RKO (cell line): ENCODE measurements at places on chromosomes 12 and 14.

DNA sequence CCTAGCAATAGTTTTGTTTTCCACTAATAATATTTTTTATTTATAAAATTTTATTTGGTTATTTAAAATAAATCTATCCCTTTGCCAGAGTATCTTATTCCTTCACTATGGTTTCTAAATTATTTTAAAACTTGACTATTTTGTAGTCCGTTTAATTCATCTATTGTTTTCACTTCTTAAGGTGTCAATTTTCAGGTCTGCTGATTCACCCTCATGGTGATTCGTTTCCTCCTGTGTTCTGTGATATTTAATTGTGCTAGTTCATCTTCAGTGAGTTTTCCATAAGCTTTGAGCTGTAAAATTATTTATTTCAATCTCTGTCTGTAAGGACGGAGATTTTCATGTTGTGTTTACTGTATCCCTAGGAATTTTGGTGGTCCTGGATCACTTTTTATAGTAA lies 70.6 kb downstream of the SNAPC1 start:
- DNase-seq: no peak

- no peak for DNase-seq
These were observed 17.4 kb downstream of the CFAP54 start for GRCh38 chr12:96506776-96507175.

GRCh38 chr14:76203086-76204001 lies 51.6 kb downstream of the GPATCH2L start:
- peak; percentile 27 for DNase-seq

DNA sequence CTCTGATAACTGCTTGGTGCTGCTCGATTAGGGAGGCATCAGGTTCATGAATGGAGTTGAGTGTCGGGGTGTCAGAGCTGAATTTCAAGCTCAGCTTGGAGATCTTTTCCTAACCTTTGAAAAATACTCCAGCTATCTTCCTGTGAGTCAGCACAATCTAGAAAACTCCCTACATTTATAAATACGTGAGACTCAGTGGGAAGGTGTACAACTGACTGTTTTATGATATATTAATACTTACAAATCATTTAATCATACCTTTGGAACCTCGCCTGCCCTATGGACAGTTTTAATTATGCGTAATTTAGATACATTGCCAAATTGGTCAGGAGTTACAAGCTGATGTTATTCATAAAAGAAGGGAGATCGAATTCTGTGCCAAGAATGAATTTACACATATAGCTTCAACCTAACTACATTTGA lies 961 bp downstream of the CMAS start:
- DNase-seq: peak; percentile 63

DNA sequence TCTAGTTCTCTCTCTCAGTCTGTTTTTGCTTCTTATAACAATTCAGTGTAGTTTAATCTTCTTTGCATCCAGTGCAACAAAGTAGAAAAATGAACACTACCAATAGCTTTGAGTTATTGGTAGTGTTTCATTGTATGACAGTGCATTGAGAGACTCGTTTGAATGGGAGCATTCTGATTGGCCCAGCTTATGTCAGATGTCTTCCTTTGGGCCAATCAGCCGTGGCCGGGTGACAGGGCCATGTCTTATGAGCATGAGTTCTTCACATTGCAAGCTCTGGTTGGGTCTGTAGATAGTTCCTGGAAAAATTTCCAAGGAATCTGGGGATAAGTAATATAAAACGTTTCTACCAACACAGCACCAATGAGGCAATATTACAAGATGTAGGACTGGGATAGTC lies 36.5 kb downstream of the GYS2 start:
- DNase-seq: no peak

- no peak for DNase-seq
These were observed 13.0 kb upstream of the EGLN3 start for GRCh38 chr14:33963892-33964291.

GRCh38 chr14:83140756-83141155 lies 1607.1 kb upstream of the SEL1L start:
- DNase-seq: no peak

DNA sequence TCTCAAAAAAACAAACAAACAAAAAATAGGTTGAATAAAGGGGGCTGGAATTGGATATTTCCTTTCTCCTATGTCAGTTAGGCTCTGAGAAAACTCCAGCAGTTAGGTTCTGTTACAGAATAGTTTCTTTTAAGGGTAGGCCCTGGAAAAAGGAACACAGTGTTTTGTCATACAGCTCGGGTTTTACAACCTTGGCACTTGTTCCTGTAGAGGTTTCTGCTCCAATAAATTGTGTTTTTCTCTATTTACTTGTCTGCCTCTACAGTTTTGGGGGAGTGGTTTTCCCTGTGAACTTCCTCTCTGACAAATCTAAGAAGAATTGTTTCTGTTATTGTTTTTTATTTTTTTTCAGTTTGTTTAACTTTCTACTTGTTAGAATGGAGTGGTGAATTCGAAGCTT lies 167.6 kb downstream of the ACSS3 start:
- DNase-seq: no peak

GRCh38 chr12:39840422-39840821 lies 220.8 kb upstream of the ABCD2 start:
- no peak for DNase-seq

GRCh38 chr12:99334285-99335056 lies 313.1 kb upstream of the GARIN6 start:
- no peak for DNase-seq

DNA sequence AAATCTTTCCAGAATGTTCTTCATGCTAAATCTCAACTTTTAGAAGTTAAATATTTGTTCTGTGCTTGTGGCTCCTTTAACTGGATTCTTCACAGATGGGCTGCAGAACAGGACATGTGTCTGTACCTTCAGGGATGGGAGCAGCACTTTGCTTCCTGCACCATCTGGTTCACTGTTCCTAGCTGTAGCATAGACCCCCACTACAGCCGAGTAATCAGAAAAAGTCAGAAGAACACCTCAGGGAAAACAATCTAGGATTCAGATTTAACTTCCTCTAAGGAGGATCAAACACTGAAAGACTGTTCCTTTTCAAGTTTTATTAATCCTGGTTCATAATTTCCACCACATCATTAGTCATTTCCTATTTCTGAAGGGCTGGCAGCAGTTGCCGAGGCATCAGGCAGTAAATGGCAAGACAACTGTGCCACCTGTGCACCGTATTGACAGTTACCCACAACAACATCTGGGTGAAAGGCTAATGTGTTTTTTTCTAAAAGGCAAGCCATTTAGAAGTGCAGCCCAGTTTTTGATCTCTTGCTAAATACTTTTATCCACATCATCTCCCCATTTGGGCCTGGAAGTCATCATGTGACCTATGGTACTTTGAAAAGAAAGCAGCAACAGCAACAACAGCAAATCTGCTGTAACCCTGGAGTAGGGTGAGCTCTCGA lies 212.8 kb upstream of the BMP4 start:
- peak; percentile 8 for DNase-seq

DNA sequence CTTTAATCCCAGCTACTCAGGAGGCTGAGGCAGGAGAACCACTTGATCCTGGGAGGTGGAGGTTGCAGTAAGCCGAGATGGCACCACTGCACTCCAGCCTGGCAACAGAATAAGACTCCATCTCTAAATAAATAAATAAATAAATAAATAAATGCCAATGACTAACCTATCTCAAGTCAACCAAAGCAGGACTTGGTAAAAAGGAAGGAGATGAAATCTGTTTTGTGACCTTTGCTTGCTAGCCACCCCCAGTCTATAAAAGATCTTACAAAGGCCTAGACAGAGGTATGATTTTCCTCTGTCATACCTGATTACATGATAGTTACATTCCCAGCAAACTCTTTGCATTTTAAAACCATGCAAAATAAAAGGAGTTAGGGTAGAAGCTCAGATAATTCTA lies 13.5 kb upstream of the METTL17 start:
- DNase-seq: no peak

DNA sequence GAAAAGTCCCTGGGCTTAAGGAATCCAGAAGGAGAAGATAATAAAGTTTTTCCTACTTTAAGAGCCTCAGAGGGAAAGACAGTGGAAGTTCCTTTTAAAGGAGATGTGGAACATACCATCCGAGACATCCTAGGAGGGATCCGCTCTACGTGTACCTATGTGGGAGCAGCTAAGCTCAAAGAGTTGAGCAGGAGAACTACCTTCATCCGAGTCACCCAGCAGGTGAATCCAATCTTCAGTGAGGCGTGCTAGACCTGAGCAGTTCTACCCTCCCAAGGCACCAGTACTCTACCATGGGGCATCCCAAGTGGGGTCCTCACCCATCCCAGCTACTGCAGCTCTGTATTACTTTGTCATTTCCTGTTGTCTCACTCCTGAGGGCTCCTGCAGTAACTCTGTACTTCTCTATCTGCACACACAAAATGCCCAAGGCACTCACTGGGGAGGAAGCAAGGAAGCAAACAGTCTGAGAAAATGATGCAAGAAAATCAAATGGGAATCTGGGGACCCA lies 3.8 kb downstream of the TINF2 start:
- DNase-seq: no peak

GRCh38 chr14:82055515-82056115 lies 522.0 kb upstream of the SEL1L start:
- no peak for DNase-seq

GRCh38 chr12:104475271-104475670 lies 18.5 kb downstream of the CHST11 start:
- no peak for DNase-seq

GRCh38 chr14:100640471-100641273 lies 53.5 kb upstream of the BEGAIN start:
- DNase-seq: no peak

- no peak for DNase-seq
These were observed 34.5 kb downstream of the IPO8 start for GRCh38 chr12:30661210-30661609.

- peak; percentile 95 for DNase-seq
These were observed 161.0 kb downstream of the SLC38A4 start for GRCh38 chr12:46664761-46665287.

DNA sequence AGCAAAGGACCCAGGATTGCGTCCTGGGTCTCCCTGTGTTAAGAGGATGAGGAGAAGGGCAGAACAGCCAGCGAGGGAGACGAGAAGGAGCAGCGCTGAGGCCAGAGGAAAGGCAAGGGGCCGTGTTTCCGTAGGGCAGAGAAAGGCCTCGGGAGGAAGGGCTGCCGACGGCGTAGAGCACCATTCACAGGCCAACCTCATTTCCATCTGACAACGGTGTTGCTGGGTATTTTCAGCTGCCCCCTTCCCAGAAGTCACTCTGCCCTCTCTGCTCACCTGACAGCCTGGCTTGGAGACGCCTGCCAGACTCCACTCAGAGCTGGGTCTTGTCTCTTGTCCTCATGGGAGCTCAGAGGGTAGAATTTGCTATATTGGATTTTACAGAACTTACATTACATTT lies 51.4 kb downstream of the GPR68 start:
- DNase-seq: no peak

GRCh38 chr12:122190842-122191668 lies 8.1 kb downstream of the LRRC43 start:
- peak; percentile 52 for DNase-seq

GRCh38 chr12:26345471-26346003 lies 150.2 kb downstream of the SSPN start:
- no peak for DNase-seq

- no peak for DNase-seq
These were observed 886.2 kb upstream of the MGAT4C start for GRCh38 chr12:87142342-87142741.

GRCh38 chr12:93426412-93426805 lies 15.3 kb downstream of the UBE2N start:
- DNase-seq: no peak

DNA sequence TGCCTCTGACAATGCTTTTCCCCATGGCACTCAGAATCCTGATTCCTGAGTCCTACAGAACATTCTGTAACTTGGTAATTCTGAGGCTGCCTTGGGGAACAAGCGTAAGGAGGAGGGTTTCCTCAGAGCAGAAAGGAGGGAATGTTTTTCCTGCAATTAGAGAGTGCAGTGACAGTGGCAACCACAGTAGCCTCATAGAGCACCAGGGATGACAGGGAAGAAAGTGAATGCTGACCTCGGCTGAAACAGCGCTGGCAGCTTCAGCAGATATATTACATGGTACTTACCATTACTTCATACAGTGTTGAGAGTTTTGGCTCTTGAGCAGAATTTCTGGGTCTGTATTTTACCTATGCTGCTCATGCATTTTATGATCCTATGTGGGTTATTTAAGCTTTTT lies 757.1 kb downstream of the NRXN3 start:
- DNase-seq: no peak

- DNase-seq: no peak
These were observed 5.9 kb downstream of the PSEN1 start for GRCh38 chr14:73142216-73142615.

GRCh38 chr12:118650586-118650960 lies 274.2 kb downstream of the SUDS3 start:
- DNase-seq: no peak

DNA sequence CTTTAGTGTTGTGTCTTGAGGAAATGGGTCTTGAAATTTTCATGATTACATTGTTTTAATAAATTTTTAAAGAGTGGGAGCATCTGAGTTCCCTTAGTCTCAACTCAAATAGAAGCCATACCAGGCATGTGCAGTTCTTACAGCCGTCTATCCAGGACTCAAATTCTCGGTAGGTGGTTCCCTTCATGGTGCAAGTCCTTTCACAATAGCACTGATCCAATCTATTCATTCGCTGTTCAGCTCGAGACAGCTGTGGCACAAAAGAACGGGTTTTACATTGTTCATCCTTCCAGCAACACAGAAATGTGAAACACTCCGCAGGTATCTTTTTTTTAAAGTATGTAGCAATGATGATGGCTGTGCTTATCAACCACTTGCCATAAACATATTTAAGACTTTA lies 100.2 kb downstream of the NELL2 start:
- no peak for DNase-seq

DNA sequence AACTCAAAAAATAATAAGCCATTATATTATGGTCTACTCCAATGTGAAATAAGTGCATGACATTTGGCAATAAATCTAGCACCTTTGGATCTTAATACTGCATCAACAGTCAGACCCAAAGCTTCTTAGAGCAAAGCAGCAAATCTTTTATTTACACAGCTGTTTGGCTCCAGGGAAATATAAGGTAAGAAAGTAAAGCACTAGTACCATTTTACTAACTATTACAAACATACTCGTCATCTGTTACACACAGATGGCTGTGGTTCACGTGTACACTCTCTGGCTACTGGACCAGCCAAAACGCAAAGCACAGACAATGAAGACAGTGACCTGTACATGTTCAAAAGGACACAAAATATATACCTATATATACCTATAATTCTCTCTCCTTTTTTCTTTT lies 2.8 kb downstream of the FGD6 start:
- DNase-seq: no peak

DNA sequence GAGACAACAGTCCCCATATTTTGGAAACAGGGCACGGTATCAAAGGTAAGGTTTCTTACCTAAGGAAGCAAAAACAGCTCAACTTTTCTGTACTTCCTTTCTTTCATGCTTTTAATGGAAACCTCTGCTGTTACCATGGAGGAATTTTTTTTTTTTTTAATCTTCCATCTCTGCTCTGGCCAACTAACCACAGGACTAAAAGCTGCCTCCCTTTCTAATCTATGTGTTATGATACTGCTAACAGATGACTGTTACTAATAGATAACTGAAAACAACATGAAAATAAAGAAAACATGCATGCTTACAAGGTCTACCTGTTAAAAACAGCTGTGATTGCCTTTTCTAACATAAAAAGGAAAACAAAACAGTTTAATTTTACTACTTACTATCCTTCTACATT lies 168.4 kb downstream of the SOX5 start:
- DNase-seq: no peak
